Muscle of back (tissue), 13 donors: ENCODE measurements at places on chromosomes 2 and 18. TPM values are rescaled to one million over a fixed set of nuclear protein-coding genes. Genes with fewer than 3 reads are reported as not detected.

The RNF152 gene
- polyA plus RNA-seq = 7.8 TPM

The COLEC12 gene
- polyA plus RNA-seq = 42.8 TPM

The UGT1A6 gene
- polyA plus RNA-seq = not detected

The ABHD3 gene
- polyA plus RNA-seq = 9.3 TPM

The ASXL3 gene
- 4.1 TPM for polyA plus RNA-seq

The PXDN gene
- polyA plus RNA-seq = 137 TPM

- DNase-seq = no peak
Observed at GRCh38 chr2:168217920-168218319, 29.5 kb downstream of the STK39 start.

GRCh38 chr18:21439431-21439846 is 161.1 kb downstream of the ESCO1 start:
- DNase-seq = peak; percentile 64

GRCh38 chr2:202237787-202238233 is 587 bp downstream of the SUMO1 start:
- peak; percentile 41 for DNase-seq

- no peak for DNase-seq
Observed at GRCh38 chr2:109371481-109372170, 242.1 kb downstream of the SEPTIN10 start.

DNA sequence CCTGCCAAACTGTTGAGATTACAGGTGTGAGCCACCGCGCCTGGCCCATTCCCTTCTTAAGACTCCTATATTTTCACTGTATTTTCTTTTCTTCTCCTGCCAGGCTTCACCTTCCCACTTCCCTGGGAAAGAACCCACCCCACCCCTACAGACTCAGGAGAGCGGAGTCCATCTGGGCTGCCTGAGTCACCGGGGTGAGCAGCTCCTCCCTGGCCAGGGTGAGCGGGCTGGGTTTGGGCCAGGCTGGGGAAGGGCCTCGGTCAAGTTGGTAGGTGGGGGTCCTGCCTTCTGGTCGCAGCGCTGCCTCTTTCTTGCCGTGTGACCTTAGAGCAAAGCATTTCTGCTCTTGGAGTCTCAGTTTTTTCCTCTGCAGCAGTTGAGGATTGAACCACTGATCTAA is 2.1 kb upstream of the GAREM2 start:
- no peak for DNase-seq

GRCh38 chr2:105903051-105903674 is 158.5 kb downstream of the NCK2 start:
- DNase-seq = no peak

- no peak for DNase-seq
Observed at GRCh38 chr2:223889229-223889628, 51.8 kb upstream of the AP1S3 start.

DNA sequence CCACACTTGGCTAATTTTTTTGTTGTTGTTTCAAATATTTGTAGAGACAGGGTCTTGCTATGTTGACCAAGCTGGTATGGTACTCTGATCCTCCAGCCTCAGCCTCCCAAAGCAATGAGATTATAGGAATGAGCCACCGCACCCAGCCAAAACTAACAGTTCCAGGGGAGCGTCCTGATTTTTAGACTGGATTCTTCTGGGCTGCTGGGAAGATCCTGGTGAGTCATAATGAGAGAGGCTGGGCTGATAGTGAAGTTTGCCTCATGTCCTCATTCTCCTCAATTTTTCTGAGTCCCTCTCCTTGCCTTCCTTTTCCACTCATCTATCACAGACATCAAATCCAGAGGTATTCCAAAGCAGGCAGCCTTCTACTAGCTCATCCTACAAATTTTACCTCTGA is 81.3 kb downstream of the VSNL1 start:
- no peak for DNase-seq

- DNase-seq = no peak
Observed at GRCh38 chr2:120659275-120659977, 76.2 kb upstream of the GLI2 start.

- no peak for DNase-seq
Observed at GRCh38 chr2:130388221-130388907, 32.5 kb downstream of the PTPN18 start.

GRCh38 chr2:174335988-174336500 is 1.3 kb downstream of the SP9 start:
- DNase-seq = peak; percentile 79

- no peak for DNase-seq
Observed at GRCh38 chr2:18959952-18960717, 370.8 kb upstream of the NT5C1B start.

DNA sequence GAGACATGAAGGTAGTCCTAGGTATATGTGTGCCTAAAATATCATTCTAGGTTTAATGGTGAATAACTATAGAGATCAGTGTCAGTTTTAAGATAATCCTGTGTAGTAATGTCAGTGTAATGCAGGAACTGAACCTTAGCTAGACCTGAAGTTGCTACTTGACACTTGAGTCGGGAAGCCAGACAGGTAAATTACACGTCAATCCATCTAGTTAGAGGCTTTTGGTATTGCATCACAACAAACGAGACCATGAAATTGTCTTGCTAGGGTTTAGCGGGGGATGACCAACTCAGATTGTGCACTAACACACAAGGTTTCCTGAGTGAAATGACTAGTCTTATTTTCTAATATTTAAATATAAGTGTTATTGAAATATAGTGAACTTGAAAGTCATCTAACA is 2.0 kb downstream of the YPEL5 start:
- no peak for DNase-seq

DNA sequence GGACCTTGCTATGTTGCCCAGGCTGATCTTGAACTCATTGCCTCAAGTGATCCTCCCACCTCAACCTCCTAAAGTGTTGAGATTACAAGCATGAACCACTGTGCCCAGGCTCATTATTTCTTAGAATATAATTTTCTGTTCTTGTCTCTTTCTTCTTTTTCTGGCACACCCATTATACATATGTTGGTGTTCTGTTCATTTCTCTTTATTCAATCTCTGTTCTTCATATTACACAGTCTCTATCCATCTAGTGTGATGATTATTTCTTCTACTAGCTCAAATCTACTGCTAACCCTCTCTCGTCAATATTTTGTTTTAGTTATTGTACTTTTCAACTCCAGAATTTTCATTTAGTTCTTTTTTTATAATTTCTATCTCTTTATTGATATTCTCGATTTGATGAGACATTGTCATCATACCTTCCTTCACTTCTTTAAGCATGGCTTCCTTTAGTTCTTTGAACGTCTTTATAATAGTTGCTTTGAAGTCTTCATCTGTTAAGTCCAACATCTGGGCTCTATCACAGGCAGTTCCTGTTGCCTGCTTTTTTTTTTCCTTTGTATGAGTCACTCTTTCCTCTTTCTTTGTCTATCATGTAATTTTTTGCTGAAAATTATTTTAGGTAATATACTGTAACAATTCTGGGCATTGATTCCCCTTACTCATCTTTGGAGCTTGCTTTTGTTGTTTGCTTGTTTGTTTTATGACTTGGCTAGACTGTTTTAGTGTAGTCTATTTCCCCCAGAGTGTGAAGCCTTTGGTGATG is 196.4 kb upstream of the NABP1 start:
- no peak for DNase-seq
